ENCODE measurements at places on chromosomes 7 and 10.
A peak's percentile ranks its signal among the peaks of the same experiment; 100 is the strongest.

DNA sequence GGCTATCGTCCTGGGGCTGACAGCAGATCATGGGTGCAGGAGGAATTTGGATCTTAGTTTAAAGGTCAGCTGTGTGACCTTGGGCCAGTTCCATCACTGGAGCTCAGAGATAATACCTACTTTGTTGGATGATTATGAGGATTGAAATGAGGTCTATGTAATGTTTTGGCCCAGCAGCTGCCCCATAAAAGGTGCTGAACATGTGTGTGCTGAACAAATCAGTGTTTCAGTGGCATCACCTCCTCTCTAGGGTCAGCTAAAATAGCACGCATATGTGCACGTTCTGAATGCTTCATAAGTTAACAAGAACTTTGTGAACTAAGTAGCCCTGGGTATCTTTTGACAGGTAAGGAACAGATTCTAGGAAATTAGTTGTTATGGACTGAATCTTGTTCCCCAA, 84.8 kb upstream of the LRRC18 start:
- DNase-seq: no peak

DNA sequence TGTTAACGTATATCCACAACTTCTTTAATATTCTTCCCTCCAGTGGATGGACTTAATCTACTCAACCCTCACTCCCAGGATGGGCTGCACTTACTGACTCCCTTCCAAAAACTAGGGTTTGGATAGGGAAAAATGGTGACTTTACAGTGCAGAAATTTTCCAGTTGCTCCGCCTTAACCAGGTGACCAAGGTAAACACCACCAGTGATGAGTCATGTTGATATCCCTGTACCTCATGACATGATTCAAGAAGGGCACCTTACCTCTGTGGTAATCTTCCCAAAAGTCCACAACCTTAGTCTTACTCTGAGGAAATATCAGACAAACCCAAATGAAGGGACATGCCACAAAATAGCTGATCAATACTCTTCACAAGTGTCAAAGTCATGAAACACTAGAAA, 3.5 kb upstream of the GSTK1 start:
- DNase-seq: no peak

- DNase-seq: no peak
These were observed 155.7 kb upstream of the HGF start for GRCh38 chr7:81925530-81925929.

DNA sequence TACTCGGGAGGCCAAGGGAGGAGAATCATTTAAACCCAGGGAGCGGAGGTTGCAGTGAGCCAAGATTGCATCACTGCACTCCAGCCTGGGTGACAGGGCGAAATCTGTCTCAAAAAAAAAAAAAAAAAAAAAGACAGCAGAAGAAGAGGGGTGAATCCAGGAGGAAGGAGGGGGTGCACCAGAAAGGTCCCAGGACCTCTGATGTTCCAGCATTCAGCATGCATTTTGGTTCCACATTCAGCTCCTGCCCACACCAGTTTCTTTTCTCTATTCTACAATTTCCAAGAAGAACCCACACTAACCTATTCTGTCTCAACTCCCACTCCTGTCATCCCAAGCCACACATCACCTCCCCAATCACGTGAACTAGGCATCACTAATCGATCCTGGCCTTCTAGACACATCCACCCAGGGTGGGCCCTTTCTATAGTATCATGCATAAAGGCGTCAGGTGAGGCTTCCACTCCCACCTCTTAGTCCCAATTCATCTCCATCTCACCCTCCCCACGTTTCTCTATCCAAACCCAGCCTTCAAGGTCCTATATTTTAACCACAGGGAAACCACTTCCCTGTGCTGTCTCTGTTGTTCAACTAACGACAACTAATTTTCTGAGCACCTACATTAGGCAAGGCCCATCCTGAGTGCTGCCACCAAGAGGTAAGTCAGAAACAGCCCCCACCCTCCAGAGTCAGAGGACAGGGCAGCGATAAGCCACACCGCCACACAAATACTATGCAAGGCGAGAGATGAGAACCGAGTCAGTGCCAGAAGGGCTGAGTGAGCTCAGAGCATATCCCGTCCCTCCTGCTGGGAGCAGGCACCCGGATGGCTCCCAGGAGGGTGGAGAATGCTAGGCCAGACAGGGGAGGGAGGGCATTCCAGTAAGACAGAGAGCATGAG, 2.2 kb downstream of the ANXA11 start:
- DNase-seq: peak; percentile 58

GRCh38 chr10:12981570-12981969, 19.9 kb downstream of the CCDC3 start:
- no peak for DNase-seq

- no peak for DNase-seq
These were observed 421.5 kb downstream of the LRMDA start for GRCh38 chr10:75852851-75853484.

DNA sequence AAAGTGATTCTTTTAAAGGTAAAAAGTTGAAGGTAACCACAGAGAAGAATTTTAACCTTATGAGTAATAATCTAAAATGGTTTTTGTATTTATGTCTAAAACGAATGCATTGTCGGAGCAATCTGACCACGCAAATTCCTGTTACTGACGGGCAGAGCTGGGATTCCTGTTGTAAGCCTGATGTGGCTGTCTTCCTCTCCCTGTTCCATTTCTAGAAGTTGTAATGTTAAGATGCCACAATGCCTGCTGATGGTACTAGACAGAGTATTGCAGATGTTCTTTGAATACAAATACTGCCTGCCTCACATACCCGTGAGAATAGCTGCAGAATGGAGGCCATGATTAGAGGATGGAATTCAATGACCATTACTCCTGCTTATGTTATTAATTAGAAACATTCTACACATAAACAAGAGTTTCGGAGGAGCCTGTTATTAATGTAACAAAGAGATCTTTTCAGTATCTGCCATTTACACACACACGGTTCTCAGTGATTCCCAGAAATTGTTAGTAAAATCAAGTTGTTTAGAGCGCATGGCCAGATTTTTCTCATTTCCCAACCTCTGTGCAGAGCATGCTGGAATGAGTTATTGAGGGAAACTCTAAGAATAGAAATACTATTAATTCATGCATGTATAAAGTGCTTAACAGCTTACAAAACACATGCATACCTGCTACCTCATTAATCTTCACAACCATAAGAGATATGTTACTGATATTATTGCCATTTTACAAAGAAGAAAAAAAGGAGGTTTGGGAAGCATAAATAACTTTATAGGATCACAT, 196.8 kb downstream of the PTN start:
- no peak for DNase-seq

Measured in erythroblast (primary cell).